Breast epithelium (tissue), 4 donors: ENCODE measurements at places on chromosomes 7 and 10. TPM values are rescaled to one million over a fixed set of nuclear protein-coding genes. Genes with fewer than 3 reads are reported as not detected.

Gene MUC3A
- 0.16 TPM for total RNA-seq

Gene WEE2
- not detected for total RNA-seq

Gene TEX36
- total RNA-seq, result not detected

Gene CYP17A1
- not detected for total RNA-seq

Gene SPDYE16
- not detected for total RNA-seq

Gene MKX
- total RNA-seq, result 1.4 TPM

Gene TMEM236
- 0.59 TPM for total RNA-seq

Gene GIMAP6
- total RNA-seq, result 28.2 TPM

Gene HECW1
- 0.48 TPM for total RNA-seq

Gene SFTPA1
- not detected for total RNA-seq

Gene DNAJC30
- total RNA-seq, result 4.6 TPM

Gene VAX1
- not detected for total RNA-seq

Gene NAT16
- total RNA-seq, result not detected

Gene LRRC4
- total RNA-seq, result 1.6 TPM

Gene CCNY
- total RNA-seq, result 36.1 TPM

Gene FAM25G
- total RNA-seq, result not detected

Gene SHH
- not detected for total RNA-seq

Gene CWF19L1
- total RNA-seq, result 22.6 TPM

Gene LIPK
- 3.2 TPM for total RNA-seq

Gene AFAP1L2
- total RNA-seq, result 43.9 TPM

Gene STK31
- total RNA-seq, result 1.3 TPM

Gene TUBB8
- not detected for total RNA-seq

Gene CYP3A7
- total RNA-seq, result 1.5 TPM

Gene PKD2L1
- 1.5 TPM for total RNA-seq

Gene ANXA8
- total RNA-seq, result not detected

Gene GHITM
- total RNA-seq, result 118 TPM

Gene ANXA11
- 93.4 TPM for total RNA-seq

Gene AGR2
- total RNA-seq, result 72.8 TPM

Gene GPR15LG
- total RNA-seq, result 1.3 TPM

Gene TBL2
- total RNA-seq, result 39.3 TPM

Gene UPK3B
- total RNA-seq, result 5.9 TPM

Gene FBXL13
- total RNA-seq, result 3.3 TPM

Gene ADIRF
- 288 TPM for total RNA-seq

Gene CTAGE4
- total RNA-seq, result 0.80 TPM

Gene MTERF1
- total RNA-seq, result 12.5 TPM

Gene MEST
- 60.3 TPM for total RNA-seq

Gene PSD
- total RNA-seq, result 13.4 TPM

Gene NUTM2E
- 0.73 TPM for total RNA-seq

Gene CTTNBP2
- 8.8 TPM for total RNA-seq

Gene EZH2
- 4.3 TPM for total RNA-seq

Gene OR2A42
- total RNA-seq, result under 0.01 TPM

Gene IQCE
- 13.4 TPM for total RNA-seq

Gene MMRN2
- total RNA-seq, result 60.3 TPM

Gene TMEM176B
- 105 TPM for total RNA-seq

Gene NPC1L1
- 0.29 TPM for total RNA-seq

Gene ZNF365
- total RNA-seq, result 0.16 TPM

Gene HMX3
- total RNA-seq, result not detected

Gene SEMA3E
- 4.3 TPM for total RNA-seq

Gene IKZF5
- total RNA-seq, result 10.5 TPM

Gene PRLHR
- total RNA-seq, result not detected

Gene KLLN
- total RNA-seq, result 0.44 TPM

Gene FAM149B1
- 19.4 TPM for total RNA-seq

Gene H2AZ2
- total RNA-seq, result 115 TPM

Gene MINDY4
- 14.9 TPM for total RNA-seq

Gene CARD11
- 2.9 TPM for total RNA-seq

Gene ARHGAP22
- 8.2 TPM for total RNA-seq

Gene ATE1
- total RNA-seq, result 25.0 TPM

Gene FANK1
- 2.6 TPM for total RNA-seq
